ENCODE measurements at places on chromosomes 3 and 15.

DNA sequence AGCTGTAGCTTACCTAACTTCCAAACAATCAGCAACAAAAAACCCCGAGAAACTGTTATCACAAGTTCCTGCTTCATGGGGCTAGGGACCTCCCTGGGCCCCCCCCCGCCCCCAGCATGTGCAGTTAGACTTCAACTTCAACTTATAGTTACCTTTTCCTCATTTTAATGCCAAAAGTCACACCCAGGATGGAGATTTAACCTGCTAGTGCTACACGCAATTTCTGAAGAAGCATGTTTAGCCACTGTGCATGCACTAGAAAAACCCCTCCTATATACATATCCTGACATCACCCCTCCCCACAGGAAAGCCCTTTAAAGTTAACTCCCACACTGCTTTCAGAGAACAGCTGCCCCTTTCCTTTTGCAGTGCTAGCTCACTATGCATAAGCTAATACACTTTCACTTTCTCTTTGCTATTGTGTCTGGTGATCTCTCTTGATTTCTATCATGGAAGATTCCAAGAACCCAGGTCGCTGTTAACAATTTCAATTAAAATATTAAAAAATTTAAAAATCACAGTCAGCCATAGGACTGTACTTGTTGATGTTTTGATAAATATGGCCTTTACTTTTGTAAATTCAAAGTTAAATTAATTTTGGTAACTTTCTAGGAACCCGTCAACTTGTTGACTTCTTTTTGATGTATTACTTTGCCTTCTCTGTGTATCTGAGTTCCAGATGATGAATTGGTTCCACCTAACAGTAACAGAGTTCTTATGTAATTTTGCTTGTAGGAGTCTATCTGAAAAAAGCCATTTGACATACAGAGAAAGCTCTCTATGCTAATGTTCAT lies 75.2 kb upstream of the ACAD9 start:
- no peak for DNase-seq

DNA sequence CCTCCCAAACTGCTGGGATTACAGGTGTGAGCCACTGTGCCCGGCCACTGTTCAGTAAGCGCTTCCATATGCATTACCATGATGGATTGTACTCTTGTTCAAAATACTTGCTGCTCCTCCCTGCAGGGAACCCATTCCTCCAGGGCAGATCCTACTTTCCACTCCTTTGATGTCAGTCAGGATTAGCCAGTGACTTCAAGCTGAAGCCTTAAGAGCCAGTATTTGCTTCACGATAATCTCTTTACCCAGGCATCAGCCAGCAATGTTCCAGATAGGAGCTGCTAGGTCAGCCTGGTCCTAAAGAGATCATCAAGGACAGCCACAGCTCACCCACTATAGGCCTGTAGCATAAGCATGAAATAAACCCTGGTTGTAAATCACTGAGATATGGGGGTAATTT lies 96.5 kb upstream of the UBE2E2 start:
- peak; percentile 80 for DNase-seq

DNA sequence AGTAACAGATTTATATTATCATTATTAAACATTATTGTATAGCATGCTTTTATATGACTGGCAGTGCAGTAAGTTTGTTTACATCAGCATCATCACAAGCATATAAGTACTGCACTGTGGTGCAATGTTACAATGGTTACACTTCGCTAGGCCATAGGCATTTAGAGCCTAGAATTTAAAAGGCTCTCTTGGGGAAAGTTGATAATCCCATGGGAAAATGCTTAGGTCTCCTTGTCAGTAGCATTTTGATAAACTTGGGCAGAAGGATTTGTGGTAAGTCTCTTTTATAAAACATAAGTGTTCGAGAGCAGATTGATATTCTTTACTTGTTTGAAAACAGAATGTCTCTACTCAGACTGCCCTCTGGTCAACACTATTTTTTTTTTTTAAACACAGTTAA lies 7.5 kb downstream of the DTWD1 start:
- no peak for DNase-seq

DNA sequence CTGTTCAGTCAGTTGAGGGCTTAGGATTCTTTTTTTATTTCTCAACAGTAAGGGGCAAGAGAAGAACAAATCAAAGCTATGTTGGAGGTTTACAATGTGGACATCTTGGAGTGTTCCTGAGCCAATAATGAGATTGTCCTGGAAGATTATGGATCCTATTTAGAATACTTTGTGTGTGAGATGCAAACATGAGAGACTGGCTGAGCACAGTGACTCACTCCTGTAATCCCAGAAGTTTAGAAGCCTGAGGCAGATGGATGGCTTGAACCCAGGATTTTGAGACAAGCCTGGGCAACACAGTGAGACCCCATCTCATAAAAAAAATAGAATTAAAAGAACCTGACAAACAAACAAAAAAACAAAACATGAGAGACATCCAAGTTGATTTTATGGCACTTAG lies 351.6 kb downstream of the GAP43 start:
- DNase-seq: no peak

DNA sequence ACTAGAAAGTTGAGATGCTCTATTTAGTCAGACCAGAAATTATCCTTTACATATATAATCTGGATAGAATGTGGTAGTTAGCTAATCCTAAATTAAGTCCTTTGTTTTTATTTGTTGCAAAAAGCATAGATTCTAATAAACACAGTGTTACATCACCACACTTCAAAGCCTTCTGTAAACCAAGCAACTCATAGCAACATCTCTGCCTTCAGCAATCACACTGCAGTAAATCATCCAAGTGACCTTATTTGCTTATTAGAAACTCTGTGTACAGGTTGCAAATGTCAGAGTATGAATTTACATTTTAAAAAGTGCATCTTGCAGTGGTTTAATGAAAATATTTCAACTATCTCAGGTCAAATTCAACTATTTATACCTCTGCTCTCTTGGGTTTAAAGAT lies 242.5 kb downstream of the GBE1 start:
- DNase-seq: no peak

GRCh38 chr15:92411256-92411655 lies 17.6 kb downstream of the ST8SIA2 start:
- no peak for DNase-seq

DNA sequence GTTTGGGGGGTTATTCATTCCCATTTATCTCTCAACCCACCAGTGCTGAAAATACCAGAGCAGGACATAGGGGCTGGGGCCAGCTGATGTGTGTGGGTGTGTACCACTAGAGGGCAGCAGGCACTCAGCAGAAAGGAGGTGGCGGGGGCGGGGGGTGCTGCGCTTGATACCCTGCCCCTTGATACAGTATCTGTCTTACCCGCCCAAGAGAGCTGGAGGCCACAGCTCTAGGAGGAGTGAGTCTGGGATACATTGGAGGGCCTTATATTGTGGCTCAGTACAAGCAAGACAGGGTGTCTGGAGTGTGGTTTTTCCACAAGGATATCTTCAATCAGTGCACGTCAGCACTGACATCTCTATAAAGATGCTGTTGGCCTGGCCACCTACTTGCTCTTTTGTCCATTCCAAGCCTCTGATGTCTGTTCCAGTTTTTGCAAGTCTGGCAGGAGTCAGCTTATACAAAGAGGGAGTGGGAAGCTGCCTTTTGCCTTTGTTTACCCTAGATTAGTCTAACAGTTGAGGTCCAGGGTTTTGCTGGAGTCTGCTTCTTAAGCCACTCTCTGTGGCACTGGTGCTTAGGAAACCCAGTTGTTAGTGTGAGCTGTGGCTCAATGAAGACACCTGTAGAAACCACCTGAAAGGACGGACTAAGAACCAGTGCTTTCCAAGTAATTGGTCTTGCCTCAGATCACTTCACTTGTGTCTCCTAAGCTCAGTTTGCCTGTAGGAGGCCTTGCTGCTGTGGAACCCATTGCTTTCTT lies 1.5 kb upstream of the RBM15B start:
- DNase-seq: peak; percentile 81

GRCh38 chr3:13546667-13547171 lies 2.2 kb upstream of the FBLN2 start:
- peak; percentile 40 for DNase-seq

DNA sequence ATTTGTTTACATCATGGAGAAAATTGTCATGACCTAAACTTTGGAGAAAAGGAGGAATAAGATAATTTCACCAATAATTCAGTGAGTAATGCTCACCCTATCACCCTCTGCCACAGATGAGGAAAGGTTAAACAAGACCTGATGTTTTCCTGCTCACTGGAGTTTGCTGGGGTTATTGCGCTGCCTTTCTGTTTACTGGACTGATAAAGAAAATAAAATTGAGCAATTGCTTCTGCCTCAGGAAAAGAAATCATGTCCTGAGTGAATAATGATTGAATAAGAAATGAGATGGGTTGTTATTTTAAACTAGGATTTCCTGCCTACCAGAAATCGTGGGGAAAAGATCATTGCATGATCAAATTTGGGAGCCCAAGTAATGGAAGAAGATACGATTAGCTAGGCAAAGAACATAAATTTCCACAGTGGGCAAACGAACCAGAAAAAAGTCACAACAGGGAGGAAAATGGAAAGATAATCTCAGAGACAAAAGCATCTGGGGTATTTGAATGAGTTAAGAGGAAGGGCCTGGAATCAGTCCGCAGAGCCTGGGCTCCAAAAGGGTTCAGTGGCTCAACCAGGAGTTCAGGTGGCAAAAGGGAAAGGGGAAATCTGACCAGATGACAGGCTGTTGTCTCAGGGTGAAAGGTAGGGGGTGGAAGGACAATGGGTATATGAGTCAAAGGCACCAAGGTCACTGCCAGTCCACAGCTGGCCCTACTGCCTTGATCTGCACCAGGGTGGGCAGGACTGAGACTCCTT lies 146.8 kb downstream of the FAM43A start:
- no peak for DNase-seq

DNA sequence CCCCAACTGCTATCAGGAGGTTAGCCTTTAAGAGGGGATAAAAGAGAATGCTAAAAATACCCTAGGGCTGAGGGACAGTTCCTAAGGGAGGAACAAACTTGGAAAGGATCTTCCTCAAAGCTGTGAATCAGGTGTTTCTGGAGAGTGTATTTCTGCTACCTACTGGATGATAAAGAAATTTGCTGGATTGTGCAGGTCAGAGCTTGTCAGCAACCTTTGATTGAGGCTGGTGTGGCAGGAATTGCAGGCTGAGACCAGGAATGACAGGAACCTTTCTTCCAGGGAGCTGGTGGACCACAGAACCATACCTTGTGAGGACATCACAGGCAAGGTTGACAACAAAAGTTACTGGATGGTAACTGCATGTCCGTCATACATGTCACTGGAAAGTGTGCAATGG lies 14.6 kb upstream of the OR5K4 start:
- no peak for DNase-seq

- no peak for DNase-seq
These were observed 43.4 kb upstream of the SLC6A1 start for GRCh38 chr3:10949197-10949596.

DNA sequence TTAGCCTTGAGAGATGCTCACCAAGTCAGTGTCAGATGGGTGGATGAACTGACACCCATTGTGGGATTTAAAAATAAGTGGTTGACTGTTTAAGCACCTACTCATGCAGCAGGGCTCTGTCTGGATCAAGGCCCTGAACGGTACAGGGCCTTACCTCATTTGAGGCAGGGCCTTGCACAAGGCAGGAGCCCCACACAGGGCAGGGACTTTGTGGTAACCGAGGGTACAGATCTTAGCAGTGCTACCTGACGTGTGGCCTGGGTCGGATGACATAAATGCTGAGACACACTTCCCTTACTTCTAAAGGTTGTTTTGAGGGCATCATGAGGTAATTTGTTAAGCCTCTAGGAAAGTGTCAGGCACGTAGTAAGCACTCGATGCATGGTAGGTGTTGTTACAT lies 59.5 kb upstream of the PLXNA1 start:
- no peak for DNase-seq

DNA sequence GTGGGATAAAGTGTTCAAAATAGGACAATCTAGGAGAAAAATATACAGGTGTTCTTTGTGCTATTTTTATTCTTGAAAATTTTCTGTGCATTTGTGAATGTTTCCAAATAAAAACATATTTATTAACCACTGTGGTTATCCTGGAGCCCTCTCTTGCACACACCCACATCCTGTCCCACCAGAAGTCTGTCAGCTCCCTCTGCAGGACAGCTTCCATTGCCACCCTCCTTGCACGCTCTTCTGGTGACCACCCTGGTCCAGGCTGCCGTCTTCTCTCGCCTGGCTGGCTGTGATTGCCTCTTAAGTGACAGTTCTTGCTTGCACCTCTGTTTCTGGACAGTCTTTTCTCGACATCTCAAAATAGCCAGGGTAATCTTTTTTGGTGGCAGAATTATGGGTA lies 394.0 kb downstream of the LRTM1 start:
- DNase-seq: peak; percentile 13

GRCh38 chr3:22228705-22229104 lies 477.7 kb upstream of the ZNF385D start:
- no peak for DNase-seq

- DNase-seq: no peak
These were observed 299.5 kb upstream of the RASGRP1 start for GRCh38 chr15:38864122-38864521.

- no peak for DNase-seq
These were observed 554.1 kb downstream of the SI start for GRCh38 chr3:164524201-164524600.

All from neural progenitor cell (in vitro differentiated cells).